ENCODE measurements at places on chromosomes 3 and 15. TPM values are rescaled to one million over a fixed set of nuclear protein-coding genes. Genes with fewer than 3 reads are reported as not detected.

ARRDC4 gene
- 51.5 TPM for total RNA-seq

SPINK8 gene
- total RNA-seq = not detected

PCLAF gene
- 14.7 TPM for total RNA-seq

LMAN1L gene
- total RNA-seq = 0.60 TPM

CHAC1 gene
- 3.1 TPM for total RNA-seq

ZKSCAN7 gene
- 3.0 TPM for total RNA-seq

CCDC39 gene
- 0.09 TPM for total RNA-seq

TRPM1 gene
- not detected for total RNA-seq

PPP1R14D gene
- 186 TPM for total RNA-seq

IQCH gene
- total RNA-seq = 2.2 TPM

CELSR3 gene
- 2.7 TPM for total RNA-seq

CSPG5 gene
- 1.7 TPM for total RNA-seq

GOLGA8K gene
- total RNA-seq = 0.43 TPM

DCLK3 gene
- 0.06 TPM for total RNA-seq

P2RY14 gene
- total RNA-seq = 4.4 TPM

MINAR1 gene
- total RNA-seq = 0.25 TPM

RBP2 gene
- total RNA-seq = 0.76 TPM

PPIP5K1 gene
- total RNA-seq = 87.7 TPM

FSTL1 gene
- total RNA-seq = 246 TPM

TERC gene
- total RNA-seq = 2.3 TPM

GNAT1 gene
- total RNA-seq = not detected

SYNPR gene
- not detected for total RNA-seq

MRPL3 gene
- total RNA-seq = 68.8 TPM

INAFM2 gene
- 15.6 TPM for total RNA-seq

GOLGB1 gene
- total RNA-seq = 71.6 TPM

DYNC1LI1 gene
- total RNA-seq = 19.9 TPM

FEZF2 gene
- not detected for total RNA-seq

CHCHD4 gene
- total RNA-seq = 15.2 TPM

ZBTB47 gene
- total RNA-seq = 12.4 TPM

GLDN gene
- 10.0 TPM for total RNA-seq

LRRIQ4 gene
- not detected for total RNA-seq

SPRED1 gene
- 19.6 TPM for total RNA-seq

Measured in mucosa of descending colon (tissue), 3 donors.